Activated effector memory CD4-positive, alpha-beta T cell treated with anti-CD3 and anti-CD28 coated beads, Interleukin-2, amount 50 U/mL, for 16 hours (primary cell): ENCODE measurements at places on chromosomes 6 and 20.

GRCh38 chr6:6837541-6838080 lies 249.1 kb downstream of the LY86 start:
- no peak for DNase-seq

DNA sequence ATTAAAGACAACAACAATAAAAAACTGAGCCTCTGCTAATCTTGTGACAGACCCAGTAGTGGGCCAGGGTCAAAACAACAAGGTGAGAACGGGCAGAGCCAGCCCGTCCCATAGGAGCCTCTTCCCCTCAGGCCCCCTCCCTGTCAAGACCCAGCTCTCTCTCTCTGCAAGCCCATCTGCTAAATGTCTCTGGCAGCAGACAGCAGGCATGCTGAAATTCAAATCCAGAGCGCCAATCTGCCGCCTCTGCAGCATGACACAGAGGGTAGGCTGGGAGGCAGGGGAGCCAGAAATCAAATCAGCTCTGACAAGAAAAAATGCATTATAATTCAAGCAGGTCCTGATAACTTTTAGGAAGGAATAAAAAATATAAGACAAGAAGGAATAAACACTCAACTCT lies 26.3 kb downstream of the METTL24 start:
- no peak for DNase-seq

DNA sequence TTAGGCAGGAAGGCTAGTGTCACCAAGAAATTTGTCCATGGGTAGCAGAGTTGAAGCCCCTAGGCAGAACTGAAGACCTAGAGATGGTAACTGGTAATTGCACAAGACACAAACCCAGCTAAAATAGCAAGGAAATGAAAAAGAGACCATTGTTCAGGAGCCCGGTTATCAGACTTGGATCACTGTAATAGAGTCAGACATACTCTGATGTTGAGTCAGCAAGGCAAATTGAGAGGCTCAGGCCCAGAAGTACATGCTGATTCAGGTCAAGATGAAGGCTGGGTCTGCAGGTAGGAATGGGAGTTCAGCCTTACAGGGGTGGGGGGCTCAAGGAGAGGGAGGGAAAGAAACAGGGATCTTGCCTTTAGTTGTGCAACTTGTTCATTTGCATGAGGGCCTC lies 6.5 kb upstream of the TMEM242 start:
- DNase-seq = no peak

GRCh38 chr6:117911660-117912059 lies 4.6 kb downstream of the SLC35F1 start:
- DNase-seq = no peak

DNA sequence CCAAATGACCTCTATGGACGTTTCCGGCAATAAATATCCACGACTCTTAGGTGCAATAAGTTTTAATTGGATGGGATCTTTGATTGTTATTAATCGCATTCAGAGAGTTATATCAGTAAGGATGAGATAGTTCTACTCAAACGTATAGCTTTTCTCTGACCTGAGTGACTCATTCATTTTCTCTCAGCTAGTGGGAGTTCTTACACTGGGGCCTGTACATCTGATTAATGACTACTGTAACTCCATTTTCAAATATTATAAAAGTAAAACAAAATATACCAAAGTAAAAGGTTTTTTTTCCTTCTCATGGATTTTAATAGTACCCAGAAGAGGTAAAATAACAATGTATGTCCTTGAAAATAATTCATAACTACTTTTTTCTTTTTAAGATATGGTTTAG lies 41.1 kb upstream of the SAMD5 start:
- no peak for DNase-seq

DNA sequence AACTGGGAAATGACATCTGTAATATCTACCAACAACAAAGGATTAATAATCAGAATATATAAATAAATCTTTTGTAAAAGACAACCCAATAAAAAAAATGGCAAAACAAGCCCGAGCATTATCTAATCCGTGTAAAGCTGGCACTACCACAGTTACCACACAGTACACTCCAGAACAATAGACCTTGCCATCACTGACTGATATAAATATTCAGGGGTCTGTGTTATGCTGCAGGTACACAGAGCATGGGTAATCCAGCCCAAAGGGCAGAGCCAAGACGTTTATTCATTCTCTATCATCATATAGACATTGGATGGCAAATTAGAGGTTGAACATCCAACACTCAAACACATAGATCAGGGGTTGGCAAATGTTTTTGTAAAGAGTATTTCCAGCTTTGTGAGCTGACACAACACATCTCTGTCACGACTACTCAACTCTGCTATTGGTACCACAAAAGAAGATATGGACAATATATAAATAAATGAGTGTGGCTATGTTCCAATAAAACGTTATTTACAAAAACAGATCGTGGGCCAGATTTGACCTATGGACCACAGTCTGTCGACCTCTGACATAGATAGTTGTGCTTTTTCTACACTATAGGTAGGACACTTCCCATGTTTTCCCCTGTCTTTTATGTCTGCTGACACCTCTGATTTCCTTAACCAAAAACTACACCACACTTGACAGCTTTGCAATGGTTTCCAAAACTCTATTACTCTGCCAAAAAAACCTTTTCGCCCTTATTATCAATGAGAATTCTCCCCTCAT lies 4.5 kb downstream of the NCOA6 start:
- DNase-seq = no peak

DNA sequence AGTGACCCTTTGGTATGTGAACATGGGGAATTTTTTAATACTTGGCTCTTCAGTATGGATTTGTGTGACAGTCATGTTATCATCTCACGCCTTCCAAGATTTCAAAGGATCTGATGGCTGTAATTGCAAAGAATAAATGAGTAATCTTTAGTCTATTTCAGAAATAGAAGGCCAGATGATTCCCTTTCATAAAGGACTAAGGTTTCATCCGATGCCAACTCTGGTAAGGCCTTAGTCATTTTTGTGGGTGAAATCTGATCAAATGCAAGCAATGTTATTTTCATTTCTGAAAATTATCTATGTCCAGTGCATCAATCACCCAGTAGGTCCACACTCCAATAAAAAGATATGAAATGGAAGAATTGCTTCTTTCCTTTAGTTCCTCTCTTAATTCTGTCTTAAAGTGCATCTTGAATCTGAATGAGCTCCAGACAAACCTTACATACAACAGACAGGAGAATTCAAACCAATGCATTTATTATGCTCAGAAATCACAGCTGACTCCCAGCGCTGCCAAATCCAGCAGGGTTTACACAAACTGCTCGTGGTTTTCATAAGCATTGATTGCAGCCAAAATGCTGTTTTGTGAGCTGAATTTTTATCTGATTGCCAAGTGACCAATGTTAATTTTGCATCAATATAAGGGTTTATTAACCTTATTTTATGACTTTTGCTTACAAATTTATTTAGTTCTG lies 565.2 kb upstream of the MARCKS start:
- no peak for DNase-seq

DNA sequence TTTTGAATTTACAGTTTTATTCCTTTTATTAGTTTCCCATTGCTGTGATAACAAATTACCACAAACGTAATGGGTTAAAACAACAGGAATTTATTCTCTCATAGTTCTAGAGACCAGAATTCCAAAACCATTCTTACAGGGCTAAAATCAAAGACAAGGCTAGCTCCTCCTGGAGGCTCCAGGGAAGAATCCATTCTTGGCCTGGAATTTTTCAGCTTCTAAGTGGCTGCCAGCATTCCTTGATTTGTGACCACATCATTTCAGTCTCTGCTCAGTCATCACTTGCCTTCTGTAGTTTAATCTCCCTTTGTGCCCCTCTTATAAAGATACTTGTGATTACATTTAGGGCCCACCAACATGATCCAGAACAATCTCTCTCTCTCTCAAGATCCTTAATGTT lies 897 bp upstream of the SEL1L2 start:
- no peak for DNase-seq

- DNase-seq = no peak
These were observed 18.8 kb upstream of the SIRPA start for GRCh38 chr20:1876217-1876921.

- DNase-seq = no peak
These were observed 544 bp upstream of the KHDC1 start for GRCh38 chr6:73263570-73263909.

DNA sequence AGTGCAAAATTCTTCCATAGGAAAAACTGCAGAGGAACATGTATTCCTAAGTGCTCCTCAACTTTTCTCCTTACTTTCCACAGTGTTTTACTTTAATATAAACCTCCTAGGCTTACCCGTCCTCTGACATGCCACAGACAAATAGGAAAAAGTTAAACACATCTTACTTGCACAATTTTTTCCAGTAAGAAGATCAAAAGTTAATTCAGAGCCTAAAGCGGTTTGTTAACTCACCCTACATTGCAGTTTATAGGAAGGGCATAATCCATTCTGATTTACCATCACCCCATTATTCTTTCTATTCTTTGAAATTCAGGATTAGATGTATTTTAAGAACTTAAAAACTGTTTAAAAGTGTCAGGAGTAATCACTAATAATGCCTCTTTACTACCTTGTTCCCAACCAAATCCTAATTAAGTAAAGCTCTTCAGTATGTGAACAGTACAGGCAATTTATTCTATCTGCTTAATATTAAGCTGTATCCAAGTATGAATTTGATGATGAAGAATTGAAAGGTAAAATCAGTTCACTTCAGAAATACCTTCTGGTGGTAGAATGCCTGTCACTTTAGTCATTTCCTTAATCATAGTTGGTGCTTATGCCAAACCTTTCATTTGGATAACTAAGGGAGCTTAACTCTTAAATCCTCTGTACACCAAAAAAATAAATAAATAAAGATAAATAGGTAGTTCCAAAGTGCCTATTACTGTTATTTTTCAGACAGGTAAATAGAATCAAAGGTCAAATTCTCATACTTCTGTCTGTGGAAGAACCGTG lies 292.0 kb downstream of the ALDH8A1 start:
- DNase-seq = no peak

- no peak for DNase-seq
These were observed 372.1 kb downstream of the KIF16B start for GRCh38 chr20:16201191-16201590.

DNA sequence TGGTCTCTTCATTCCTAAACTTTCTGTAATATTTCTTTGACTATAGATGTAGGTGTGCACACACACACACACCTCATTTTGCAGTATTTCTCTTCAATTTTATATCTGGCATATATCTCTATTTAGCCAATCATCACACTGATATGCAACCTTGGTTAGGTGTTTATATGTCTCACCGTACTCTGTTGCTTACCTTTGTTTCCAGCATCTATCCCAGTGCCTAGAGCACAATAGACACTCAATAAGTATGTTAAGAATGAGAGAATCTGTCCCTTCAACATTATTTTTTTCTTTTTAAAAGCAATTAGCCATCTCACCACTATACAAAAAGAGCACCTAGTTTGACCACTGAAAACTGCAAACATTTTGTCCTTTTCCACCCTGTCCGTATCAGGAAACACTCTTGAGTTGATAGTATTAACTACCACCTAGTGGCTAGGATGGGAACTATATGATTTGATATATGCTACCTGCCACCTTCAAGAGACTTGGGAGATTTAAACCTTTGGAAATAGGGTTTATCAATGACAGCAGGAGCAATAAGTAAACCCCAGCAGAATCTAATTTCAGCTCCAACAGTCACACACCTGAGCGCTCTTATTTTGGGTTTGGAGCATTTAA lies 48.7 kb upstream of the RSPO3 start:
- DNase-seq = no peak

GRCh38 chr6:3419624-3420272 lies 37.1 kb downstream of the SLC22A23 start:
- no peak for DNase-seq

GRCh38 chr6:156731396-156731795 lies 45.8 kb upstream of the ARID1B start:
- DNase-seq = no peak

GRCh38 chr6:144581812-144582537 lies 296.8 kb downstream of the UTRN start:
- no peak for DNase-seq

DNA sequence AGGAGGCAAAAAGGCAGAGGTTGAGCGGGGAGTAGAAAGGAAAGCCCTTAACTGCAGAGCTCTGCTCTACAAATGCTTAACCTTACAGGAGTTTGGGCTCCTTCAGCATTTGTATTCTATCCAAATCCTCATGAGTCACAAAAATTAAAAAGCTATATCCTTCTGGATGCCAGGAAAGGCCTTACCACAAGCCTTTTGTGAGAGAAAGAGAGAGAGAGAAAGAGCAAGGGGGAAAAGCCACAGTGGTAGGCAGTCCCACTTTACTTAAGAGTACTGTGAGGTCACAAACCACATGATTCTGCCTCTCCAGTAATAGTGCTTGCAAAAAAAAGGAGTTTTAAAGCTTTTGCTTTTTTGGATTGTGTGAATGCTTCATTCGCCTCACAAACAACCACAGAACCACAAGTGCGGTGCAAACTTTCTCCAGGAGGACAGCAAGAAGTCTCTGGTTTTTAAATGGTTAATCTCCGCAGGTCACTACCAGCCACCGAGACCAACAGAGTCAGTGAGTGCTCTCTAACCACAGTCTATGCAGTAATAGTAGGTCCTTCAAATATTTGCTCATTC lies at the start of gene RUNX2:
TSS of gene RUNX2 (plus strand) at position 375 of the 567 bp plus-strand sequence. CDS start 397 bp downstream, outside the sequence.
- no peak for DNase-seq

- DNase-seq = no peak
These were observed 1.5 kb upstream of the SLC22A1 start for GRCh38 chr6:160120087-160120486.

DNA sequence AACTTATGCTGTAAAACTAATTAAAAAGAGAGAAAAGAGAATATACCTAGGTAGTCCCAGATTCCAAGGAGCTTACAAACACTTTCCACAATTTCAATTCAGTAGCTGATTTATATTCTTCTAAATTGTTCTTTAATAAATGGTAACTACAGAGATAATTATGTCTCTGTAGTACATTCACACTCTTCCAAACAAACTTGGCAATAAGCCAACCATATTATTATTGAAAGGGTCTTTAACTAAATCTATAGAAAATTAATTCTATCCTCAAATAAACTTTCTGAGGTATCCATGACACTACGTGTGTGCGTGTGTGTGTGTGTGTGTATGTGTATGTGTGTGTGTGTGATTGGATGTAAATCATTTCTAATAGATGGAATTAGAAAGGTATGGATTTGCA lies 217.4 kb upstream of the EYS start:
- no peak for DNase-seq

- DNase-seq = no peak
These were observed 27.8 kb downstream of the FGD2 start for GRCh38 chr6:37033255-37033654.

DNA sequence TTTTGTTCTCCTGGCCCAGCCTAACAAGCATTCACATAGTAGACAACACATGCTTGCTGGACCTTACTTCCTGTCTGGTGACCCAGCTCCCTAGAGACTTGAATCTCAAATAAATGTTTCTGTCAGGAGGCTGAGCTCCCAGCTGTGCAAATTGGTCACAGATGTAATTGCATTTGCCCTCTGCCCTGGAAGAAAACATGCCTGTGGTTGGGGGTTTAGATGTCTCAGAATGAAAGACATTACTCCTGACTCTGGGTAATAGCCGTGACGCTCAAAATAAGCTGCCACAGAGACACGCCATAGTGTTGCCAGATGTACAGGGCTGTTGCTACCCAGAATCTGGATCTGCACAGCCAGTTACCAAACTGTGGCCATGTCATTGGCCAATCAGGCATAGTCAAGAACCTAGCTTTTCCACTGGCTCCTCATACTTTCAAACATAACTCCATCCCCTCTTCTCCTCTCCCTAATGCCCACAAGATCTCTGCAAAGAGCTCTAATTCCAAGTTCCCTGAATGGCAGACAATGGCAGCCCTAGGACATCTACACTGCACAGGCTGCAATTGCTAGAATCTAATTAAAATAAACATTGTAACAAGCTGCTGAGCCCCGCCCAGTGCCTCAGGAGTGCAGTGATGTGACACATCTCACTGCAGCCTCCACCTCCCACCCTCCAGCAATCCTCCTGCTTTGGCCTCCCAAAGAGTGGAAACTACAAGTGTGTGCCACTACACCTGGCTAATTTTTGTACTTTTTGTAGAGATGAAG lies 32.8 kb upstream of the GMPR start:
- DNase-seq = no peak
